PC-3 (cell line): ENCODE measurements at places on chromosomes 5 and 9. TPM values are rescaled to one million over a fixed set of nuclear protein-coding genes. Genes with fewer than 3 reads are reported as not detected.
A peak's percentile ranks its signal among the peaks of the same experiment; 100 is the strongest.

GRCh38 chr9:133733796-133734533, 4.2 kb downstream of the SARDH start:
- no peak overlapping the region for H3K4me3 ChIP-seq
- H3K27ac ChIP-seq: no peak overlapping the region
- H3K36me3 ChIP-seq: no peaks in the 10 kb centered on the region
- DNase-seq: no peak

DNA sequence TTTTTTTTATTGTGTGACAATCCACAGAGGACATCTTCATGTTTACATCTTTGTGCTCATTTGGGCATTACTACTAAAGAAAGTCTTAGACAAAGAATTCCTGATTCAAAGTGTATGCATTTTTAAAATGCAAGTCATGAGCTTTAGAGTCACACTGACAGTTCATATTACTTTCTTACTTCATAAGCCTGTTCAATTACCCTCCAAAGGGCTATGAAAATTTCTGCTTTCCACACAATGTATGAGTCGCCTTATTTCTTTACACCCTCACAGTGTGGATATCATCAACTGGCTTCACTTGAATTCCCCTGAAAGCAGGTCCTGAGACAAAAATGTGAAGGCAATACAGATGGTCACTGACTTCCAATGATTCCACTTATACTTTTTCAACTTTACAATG, 280.4 kb upstream of the PTGER4 start:
- peaks cover 21% of the 10 kb centered on the region for H3K4me1 ChIP-seq
- H3K27me3 ChIP-seq: no peaks in the 10 kb centered on the region
- H3K4me3 ChIP-seq: no peak overlapping the region
- H3K27ac ChIP-seq: no peak overlapping the region
- H3K36me3 ChIP-seq: no peaks in the 10 kb centered on the region
- no peak for DNase-seq

DNA sequence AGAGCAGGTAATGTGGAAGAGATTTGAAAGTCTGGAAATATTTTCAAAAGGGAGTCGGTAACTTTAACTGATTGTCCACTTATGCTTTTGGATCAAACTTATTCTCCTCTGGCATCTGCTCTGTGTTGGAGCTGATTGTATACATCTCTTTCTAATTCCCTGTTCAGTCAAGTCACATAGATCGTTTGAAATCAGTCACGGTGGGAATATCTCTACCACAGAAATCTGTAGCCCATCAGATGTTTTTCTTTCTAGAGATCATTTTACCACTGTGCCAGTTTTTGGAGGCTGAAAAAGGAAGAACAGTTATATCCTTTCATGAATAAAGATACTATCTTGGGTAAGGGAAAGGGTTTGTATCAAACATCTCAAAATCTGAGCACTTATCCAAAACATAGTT, 1853.3 kb downstream of the EFNA5 start:
- H3K4me1 ChIP-seq: no peaks in the 10 kb centered on the region
- no peaks in the 10 kb centered on the region for H3K36me3 ChIP-seq
- no peak overlapping the region for H3K27ac ChIP-seq
- H3K27me3 ChIP-seq: no peaks in the 10 kb centered on the region

DNA sequence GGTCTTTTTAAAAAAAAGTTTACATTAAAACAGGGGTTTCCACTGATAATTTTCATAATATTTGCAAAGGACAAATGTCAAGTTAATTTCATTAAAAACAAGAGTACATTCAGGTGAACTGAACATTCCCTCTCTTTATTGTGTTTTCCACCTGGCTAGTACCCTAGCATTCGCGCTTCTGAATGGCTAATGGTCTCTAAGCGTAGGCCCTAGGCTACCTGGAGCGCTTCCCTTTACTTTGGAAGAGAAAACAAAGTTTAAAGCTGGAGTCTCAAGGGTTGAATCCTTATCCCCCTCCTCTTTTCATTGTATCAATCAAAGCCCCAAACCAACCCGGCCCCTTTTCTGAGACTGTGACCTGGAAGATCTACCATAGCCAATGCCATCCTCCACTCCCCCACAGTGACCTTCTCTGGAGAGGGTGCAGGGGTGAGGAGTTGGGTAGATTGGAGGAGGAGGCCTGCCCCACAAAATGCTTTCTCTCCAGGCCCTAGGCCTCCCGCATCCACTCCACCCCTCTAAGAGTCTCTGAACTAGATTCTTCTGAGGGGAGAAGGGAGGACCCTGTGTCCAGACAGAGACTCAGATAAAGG, 73.3 kb upstream of the TBCA start:
- H3K4me3 ChIP-seq: no peak overlapping the region
- no peaks in the 10 kb centered on the region for H3K36me3 ChIP-seq
- no peak overlapping the region for H3K27ac ChIP-seq
- no peaks in the 10 kb centered on the region for H3K4me1 ChIP-seq
- DNase-seq: no peak

GRCh38 chr5:71780597-71780996, 61.5 kb downstream of the CARTPT start:
- H3K4me1 ChIP-seq: peaks cover 5% of the 10 kb centered on the region; the same call in 1 of the 2 replicates
- no peaks in the 10 kb centered on the region for H3K27me3 ChIP-seq
- no peak overlapping the region for H3K27ac ChIP-seq

- no peak overlapping the region for H3K4me3 ChIP-seq
- no peaks in the 10 kb centered on the region for H3K36me3 ChIP-seq
- peak; percentile 76 for DNase-seq
- peak overlapping the region; percentile 71 for H3K27ac ChIP-seq
- no peaks in the 10 kb centered on the region for H3K27me3 ChIP-seq
These were observed 32.1 kb upstream of the IL6ST start for GRCh38 chr5:56026863-56027300.

GRCh38 chr9:137222190-137223077, at the start of gene RNF208:
RNF208 (minus strand) TSS chr9:137222240; CDS start chr9:137221212, 1,028 bp downstream.
- H3K27me3 ChIP-seq: no peaks in the 10 kb centered on the region
- peak within 1 kb of the TSS; percentile 34; the same call in 1 of the 2 replicates for H3K27ac ChIP-seq
- no peaks in the 10 kb centered on the region for H3K36me3 ChIP-seq
- DNase-seq: no peak
- peaks cover 51% of the 10 kb centered on the region for H3K4me1 ChIP-seq

GRCh38 chr5:83084336-83084735, 7.0 kb downstream of the XRCC4 start:
- no peak overlapping the region for H3K27ac ChIP-seq
- H3K36me3 ChIP-seq: no peaks in the 10 kb centered on the region
- DNase-seq: no peak
- no peaks in the 10 kb centered on the region for H3K27me3 ChIP-seq

DNA sequence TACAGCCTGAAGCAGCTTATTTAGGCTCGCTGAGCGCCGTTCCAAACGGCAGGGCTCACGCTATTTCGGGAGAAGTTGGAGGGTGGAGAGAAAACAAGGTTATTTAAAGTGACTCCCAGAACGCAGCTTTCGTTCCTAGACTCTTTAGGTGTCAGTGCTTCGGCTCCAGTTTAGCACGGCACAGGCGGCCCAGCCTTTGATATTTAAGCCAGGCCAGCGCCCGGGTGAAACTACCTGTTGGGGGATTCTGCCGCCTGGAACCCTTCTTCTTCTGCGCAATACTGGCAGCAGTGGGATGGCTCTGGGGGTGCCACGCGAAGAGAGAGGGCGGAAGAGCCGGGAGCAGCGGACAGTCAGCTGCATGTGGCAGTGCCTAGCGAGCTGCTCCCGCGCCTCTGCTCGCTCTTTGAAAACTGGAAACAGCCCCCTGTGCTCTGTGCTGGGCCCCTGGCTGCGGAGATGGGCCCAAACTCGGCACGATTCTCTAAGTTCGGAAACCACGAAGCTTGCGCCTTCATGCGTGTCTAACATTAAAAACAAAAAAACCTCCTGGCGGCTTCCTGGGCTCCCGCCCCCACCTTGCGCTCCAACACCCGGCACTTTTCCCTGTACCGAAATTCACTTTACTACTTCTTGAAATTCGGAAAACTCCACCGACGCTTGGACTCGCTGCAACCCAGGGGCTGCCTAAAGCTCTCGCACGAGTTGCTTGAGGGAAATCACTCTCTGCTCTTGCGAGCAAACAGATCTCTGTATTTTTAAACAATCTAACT, 34.6 kb upstream of the NFIB start:
- H3K27ac ChIP-seq: no peak overlapping the region
- no peaks in the 10 kb centered on the region for H3K27me3 ChIP-seq
- H3K4me1 ChIP-seq: peaks cover 3% of the 10 kb centered on the region; the same call in 1 of the 2 replicates
- DNase-seq: no peak
- H3K4me3 ChIP-seq: no peak overlapping the region

DNA sequence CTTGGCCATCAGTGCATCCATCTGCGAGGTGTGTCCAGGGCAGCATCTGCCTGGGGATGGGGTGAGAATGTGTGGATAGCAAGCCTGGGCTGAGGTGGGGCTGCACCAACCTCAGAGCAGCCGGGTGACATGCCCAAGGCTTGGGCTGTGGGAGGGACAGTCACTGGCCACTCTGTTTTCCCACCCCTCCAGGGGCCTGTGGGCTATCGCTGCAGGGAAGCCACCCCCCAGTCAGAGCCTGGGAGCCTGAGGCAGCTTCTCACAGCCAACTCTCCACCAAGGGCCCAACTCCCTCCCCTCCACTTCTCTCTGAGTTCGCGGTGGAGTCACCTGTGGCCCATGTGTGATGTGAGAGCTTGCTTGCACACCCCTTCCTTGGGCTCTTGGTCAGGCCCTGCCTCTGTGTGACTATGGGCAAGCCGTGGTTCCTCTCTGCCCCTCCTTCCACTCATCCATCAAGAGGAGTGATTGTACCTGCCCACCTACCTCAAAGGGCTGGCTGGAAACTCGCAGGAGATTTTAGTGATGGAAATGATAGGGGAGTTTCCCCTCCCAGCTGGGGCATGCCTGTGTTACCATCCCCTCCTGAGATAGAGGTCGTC, 54.8 kb downstream of the DAB2IP start:
- H3K36me3 ChIP-seq: no peaks in the 10 kb centered on the region
- no peaks in the 10 kb centered on the region for H3K27me3 ChIP-seq
- no peak for DNase-seq

DNA sequence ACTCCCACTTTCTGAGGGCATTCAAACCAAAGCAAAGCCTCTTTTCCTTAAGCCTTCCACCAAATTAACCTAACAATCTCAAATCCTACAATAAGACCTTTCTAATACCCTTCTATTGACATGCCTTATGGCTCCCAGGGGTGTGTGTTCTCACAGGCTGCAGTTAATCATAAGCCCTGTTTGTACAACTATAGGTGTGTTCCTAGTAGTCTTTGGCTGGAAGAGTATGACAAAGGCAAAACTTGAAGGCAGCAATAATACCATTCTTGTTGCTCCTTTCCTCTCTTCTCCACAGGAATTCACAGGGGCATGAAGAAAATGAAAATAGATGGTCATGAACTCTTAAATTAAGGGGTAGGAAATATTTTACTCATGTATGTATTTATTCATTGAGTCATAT, 10.9 kb upstream of the FBXO38 start:
- H3K27me3 ChIP-seq: no peaks in the 10 kb centered on the region
- peaks cover 14% of the 10 kb centered on the region for H3K4me1 ChIP-seq
- H3K27ac ChIP-seq: peak overlapping the region; percentile 38

- H3K4me3 ChIP-seq: no peak overlapping the region
- H3K4me1 ChIP-seq: no peaks in the 10 kb centered on the region
- H3K27ac ChIP-seq: no peak overlapping the region
- H3K27me3 ChIP-seq: no peaks in the 10 kb centered on the region
- DNase-seq: peak; percentile 67
- H3K36me3 ChIP-seq: peaks cover 57% of the 10 kb centered on the region
These were observed 6.5 kb upstream of the FBXO10 start for GRCh38 chr9:37582548-37583157.

NPR3 gene
- 3.9 and 5.8 TPM in 2 replicates for total RNA-seq

CATSPER3 gene
- 0.40 TPM in 1 of 2 replicates, not detected in the other for total RNA-seq

CENPK gene
- 8.0 and 8.6 TPM in 2 replicates for total RNA-seq

AGXT2 gene
- total RNA-seq: not detected in 2 replicates

ENTREP1 gene
- total RNA-seq: 0.36 and 0.46 TPM in 2 replicates
